ENCODE measurements at places on chromosomes 6 and 20. TPM values are rescaled to one million over a fixed set of nuclear protein-coding genes. Genes with fewer than 3 reads are reported as not detected.
A peak's percentile ranks its signal among the peaks of the same experiment; 100 is the strongest.

DNA sequence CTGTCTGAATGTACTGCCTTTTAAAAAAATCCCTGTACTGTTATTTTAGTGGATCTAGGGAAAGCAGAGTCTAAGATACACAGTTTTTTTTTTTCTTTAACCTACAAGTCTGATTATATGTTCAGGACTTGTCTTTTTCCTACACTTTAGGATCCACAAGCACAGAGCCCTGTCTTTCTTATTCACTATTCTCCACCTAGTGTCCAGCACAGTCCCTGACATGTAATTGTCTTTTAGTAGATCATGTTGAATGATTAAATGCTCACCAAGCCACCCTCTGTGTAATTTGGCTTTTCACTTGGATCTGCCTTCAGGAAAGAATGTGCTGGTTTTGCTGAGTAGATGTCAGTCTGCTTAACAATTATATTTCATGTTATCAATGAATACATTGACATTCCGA, 35.8 kb upstream of the YWHAB start:
- peaks cover 7% of the 10 kb centered on the region for H3K27me3 ChIP-seq
- peaks cover 35% of the 10 kb centered on the region for H3K4me1 ChIP-seq
- peak overlapping the region; percentile 67 for H3K27ac ChIP-seq
- no peaks in the 10 kb centered on the region for H3K36me3 ChIP-seq

- H3K4me1 ChIP-seq: no peaks in the 10 kb centered on the region
- DNase-seq: no peak
- no peak overlapping the region for H3K27ac ChIP-seq
- no peaks in the 10 kb centered on the region for H3K27me3 ChIP-seq
- H3K36me3 ChIP-seq: peaks cover 7% of the 10 kb centered on the region
Measured at GRCh38 chr20:41349266-41349665, 8.6 kb downstream of the LPIN3 start.

GRCh38 chr6:26218824-26219223, 131.6 kb downstream of the HFE start:
- no peaks in the 10 kb centered on the region for H3K27me3 ChIP-seq
- H3K4me3 ChIP-seq: no peak overlapping the region
- no peak overlapping the region for H3K27ac ChIP-seq
- no peak for DNase-seq
- peaks cover 25% of the 10 kb centered on the region for H3K4me1 ChIP-seq

GRCh38 chr6:14770572-14770971, 475.3 kb upstream of the JARID2 start:
- H3K36me3 ChIP-seq: no peaks in the 10 kb centered on the region
- H3K27ac ChIP-seq: no peak overlapping the region
- no peak for DNase-seq
- H3K4me3 ChIP-seq: no peak overlapping the region

- no peaks in the 10 kb centered on the region for H3K27me3 ChIP-seq
- no peaks in the 10 kb centered on the region for H3K36me3 ChIP-seq
- no peak for DNase-seq
- H3K4me3 ChIP-seq: no peak overlapping the region
- peaks cover 17% of the 10 kb centered on the region for H3K4me1 ChIP-seq
- H3K27ac ChIP-seq: peak overlapping the region; percentile 7
Measured at GRCh38 chr20:48737434-48738093, 90.2 kb downstream of the PREX1 start.

DNA sequence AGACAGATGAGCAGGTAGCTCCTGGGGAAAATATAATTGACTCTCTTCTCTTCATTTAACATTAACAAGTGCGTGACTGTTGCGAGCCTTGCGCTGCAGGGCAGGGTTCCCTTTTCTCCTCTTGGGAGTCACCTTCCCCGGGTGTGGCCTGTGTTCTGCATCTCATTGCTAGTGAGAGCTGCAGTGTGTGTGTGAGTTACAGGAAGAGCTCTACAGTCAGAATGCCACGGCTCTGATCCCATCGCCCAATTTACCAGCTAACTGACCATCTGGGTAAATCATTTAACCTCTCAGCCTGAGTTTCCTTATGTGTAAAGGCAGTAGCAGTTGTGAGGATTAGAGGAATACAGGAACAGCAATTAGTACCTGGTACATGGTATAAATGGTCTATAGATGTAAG, 106.8 kb upstream of the NUP153 start:
- no peak for DNase-seq
- H3K27ac ChIP-seq: no peak overlapping the region
- H3K4me3 ChIP-seq: no peak overlapping the region
- no peaks in the 10 kb centered on the region for H3K36me3 ChIP-seq

CCN2 gene
- 37.0 TPM for total RNA-seq

SNPH gene
- total RNA-seq: 2.6 TPM

SCUBE3 gene
- total RNA-seq: 0.40 TPM

SLC13A3 gene
- not detected for total RNA-seq

Measured in transverse colon (tissue), 4 donors.